ENCODE measurements at places on chromosomes 6 and 20.
A peak's percentile ranks its signal among the peaks of the same experiment; 100 is the strongest.

DNA sequence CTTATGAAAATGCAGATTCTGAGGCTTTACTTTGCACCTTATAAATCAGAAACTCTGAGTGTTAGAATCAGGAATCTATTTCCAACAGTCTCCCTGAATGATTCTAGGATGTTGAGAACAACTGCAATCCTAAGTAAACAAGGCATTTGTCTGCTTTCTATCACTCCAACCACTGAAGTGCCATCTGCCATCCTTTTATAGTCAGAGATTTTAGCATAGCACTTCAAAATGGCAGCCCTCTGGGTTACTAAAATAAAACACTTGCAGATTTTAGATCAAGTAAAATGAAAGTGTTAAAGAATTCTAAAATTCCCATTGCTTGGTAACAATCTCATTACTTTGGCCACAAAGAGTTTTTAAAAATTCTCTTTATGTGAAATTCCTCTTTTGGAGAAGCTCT, 258.9 kb downstream of the CD109 start:
- DNase-seq: no peak

DNA sequence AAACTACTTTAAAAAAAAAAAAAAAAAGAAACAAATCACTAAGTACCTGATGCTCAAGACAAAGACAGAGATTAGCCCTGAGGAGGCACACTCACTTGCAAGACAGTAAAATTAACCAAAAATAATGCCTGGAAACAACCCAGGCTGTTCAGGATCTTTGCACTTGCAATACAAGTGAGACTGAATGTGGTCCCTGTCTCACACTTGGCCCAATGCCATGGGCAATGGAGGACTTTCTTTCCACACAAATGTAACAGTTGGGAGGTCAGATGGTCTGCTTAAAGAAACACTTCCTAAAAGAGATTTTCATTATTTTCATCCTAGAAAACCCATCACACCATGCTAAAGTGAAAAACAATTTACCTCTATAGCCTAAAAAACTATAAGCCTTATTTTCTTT, 16.2 kb downstream of the STAU1 start:
- peak; percentile 25 for DNase-seq

GRCh38 chr6:133369773-133370272, 128.7 kb downstream of the EYA4 start:
- no peak for DNase-seq

DNA sequence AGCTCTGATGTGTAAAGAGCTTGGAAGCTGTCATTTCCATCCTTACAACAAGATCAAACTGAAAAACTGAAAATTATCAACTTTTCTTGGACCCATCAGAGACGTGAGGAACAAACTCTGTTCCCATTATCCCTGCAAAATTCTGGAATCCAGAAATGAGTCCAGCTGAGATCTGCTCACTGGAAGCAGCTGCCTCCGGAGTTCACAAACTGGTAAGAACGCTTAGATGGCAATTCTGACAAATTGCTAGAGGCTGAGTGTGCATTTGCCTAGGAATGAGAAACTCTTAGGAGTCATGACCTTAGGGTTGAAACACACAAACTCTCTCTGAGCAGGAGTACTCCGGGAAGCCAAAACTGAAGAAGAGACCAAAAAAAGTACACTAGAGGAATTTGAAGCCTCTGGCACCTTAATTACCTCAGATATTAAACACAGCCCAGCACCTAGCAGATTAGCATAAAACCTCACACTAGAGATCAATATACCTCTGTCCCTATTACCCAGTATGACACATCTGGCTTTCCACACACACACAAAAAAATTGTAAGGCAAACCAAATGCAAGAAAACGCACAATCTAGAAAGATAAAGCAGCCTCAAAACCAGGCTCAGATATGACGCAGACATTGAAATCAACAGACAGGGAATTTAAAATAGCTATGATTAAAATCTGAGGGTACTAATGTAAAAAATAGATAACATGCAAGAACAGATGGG, 233.5 kb upstream of the SGK1 start:
- DNase-seq: no peak

DNA sequence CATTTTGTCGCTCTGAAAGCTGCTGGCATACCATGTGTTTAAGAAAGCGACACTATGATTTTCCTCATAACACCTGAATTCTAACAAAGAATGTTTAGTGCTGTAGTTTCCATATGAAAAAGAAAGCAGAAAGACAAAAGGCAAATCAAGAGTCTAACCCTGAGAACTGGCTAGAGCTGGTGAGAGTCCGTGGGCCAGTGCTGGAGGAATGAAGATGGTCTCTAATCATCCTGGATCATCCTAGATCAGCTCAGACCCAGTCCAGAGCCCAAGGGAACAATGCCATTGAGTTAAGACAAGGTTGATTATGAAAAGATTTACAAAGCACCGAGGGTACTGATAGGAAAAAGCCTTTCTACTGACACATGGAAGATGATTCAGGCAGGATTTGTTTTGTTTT, 73.0 kb upstream of the MYLIP start:
- no peak for DNase-seq

- DNase-seq: no peak
Observed at GRCh38 chr20:47033665-47034064, 139.0 kb downstream of the EYA2 start.

GRCh38 chr6:107957308-107957908, 600 bp downstream of the SEC63 start:
- DNase-seq: peak; percentile 30

GRCh38 chr6:133809406-133809805, 79.5 kb upstream of the TCF21 start:
- DNase-seq: no peak

DNA sequence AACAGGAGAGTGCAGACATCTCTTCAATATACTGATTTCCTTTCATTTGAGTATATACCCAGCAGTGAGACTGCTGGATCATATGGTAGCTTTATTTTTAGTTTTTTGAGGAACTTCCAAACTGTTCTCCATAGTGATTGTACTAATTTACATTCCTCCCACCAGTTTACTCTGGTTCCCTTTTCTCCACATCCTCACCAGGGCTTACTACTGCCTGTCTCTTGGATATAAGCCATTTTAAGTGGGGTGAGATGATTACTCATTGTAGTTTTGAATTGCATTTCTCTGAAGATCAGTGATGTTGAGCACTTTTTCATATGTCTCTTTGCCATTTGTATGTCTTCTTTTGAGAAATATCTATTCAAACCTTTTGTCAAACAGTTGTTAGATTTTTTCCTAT, 64.9 kb upstream of the HMGCLL1 start:
- DNase-seq: no peak

- no peak for DNase-seq
Observed at GRCh38 chr6:11429577-11429976, 108.0 kb upstream of the TMEM170B start.

GRCh38 chr6:150915880-150916265, 50.4 kb downstream of the MTHFD1L start:
- DNase-seq: no peak

- no peak for DNase-seq
Observed at GRCh38 chr6:16240589-16241320, 2.4 kb downstream of the GMPR start.

DNA sequence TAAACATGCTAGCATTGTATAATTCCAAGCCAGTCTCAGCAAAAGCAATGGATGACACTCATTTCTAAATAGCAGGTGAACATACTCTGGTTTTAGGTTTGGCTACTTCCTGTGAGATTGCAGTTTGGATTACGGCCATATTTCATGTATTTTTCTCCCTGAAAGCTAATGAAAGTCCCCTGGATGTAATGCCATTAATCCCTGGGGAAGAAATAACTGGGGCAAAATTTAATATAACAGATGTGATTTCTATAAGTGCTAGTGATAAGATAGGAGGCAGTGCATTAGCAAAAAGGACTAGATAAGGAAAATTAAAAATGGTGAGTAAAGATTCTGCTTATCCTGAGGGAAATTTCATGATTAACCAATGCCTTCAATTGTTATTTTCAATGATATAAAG, 238.2 kb downstream of the ADGRB3 start:
- no peak for DNase-seq

GRCh38 chr20:45967551-45968080, 4.4 kb downstream of the ZNF335 start:
- no peak for DNase-seq

DNA sequence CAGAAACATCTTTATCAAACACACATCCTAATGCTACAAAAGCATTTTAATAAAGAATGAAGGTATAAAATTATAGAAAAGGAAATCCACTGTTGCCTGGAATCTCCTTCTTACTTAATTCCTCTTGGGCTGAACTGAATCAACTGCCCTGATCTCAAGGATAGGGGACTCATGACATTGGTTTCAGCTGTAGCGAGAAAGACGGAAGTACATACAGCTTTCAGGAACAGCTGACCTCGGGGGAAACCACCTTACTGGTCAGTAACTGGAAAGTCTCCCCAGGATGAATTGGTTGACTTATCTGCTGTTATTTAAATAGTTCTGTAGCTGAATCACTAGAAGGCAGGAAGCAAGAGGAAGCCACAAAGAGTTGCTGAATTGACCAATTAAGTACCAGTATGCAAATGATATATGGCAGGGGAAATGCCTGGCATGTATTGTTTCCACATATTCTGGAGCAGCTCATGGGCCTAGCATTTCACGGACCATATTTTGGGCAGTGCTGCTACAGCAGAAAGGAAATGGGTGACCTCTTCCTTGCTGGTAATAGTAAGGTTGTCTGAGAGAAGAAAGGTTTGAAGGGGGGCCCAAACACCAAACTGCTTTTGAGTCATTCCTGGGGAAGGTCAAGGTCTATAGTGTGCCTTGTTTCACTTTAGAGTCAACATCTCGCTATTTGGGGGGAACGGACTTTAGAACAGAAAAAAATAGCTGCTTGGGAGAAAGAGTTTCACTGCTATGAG, 43.7 kb upstream of the MAP7 start:
- DNase-seq: no peak

GRCh38 chr6:149646599-149646998, 1.9 kb downstream of the KATNA1 start:
- no peak for DNase-seq

- DNase-seq: peak; percentile 77
Observed at GRCh38 chr20:49851231-49851705, 38.6 kb downstream of the SLC9A8 start.

DNA sequence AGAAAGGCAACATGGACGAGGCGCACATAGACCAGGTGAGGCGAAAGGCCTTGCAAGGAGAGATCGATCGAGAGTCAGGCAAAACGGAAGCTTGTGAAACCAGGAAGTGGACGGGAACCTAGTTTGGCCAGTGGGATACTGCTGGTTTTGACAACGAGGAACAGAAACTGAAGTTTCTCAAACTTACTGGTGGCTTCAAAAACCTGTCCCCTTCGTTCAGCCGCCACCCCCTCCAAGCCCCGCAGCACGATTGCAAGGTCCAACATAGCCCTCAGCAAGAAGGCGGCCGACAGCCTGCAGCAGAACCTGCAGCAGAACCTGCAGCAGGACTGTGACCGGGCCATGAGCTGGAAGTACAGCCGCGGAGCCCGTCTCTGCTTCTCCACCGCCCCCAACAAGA, 238.0 kb downstream of the KHDC1L start:
- DNase-seq: no peak

- no peak for DNase-seq
Observed at GRCh38 chr20:25626779-25627178, 3.0 kb upstream of the NANP start.

- no peak for DNase-seq
Observed at GRCh38 chr6:20286968-20287565, 74.8 kb upstream of the MBOAT1 start.

GRCh38 chr20:1087311-1087905, 31.0 kb upstream of the PSMF1 start:
- no peak for DNase-seq

- DNase-seq: no peak
Observed at GRCh38 chr6:15487262-15487661, 175.6 kb downstream of the DTNBP1 start.

DNA sequence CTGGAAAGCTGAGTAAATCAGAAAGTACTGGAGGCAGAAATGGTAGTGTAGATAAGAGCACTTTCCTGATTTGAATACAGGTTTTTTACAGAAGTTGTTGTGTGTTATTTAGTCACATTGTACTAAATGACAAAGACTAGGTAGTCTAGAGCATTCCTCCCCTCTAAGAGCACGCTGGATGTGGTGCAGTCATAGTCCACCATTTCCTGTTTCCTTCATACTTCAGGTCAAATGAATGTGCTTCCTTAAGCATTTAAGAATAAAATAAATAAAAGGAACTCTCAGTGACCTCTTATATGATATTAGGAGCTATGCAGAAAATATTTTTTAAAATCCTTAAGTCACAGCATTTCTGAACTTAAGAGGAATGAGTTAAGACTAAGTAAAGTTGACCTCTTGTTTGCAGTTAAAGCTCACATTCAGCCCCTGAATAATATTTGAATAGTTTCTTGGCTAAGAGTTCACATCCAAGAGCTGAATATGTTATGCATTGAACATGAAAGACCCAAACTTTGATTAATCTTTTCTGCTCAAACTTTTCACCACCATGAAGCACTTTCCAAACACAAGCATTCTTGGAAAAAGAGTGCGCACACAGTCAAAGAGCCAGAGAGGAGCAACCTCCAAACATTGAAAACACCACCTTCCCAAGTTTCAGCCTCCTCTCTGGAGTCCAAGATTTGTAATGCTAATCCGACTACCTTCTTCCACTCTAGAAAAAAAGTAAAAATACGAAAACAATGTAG, 53.4 kb upstream of the TMEM30A start:
- no peak for DNase-seq

DNA sequence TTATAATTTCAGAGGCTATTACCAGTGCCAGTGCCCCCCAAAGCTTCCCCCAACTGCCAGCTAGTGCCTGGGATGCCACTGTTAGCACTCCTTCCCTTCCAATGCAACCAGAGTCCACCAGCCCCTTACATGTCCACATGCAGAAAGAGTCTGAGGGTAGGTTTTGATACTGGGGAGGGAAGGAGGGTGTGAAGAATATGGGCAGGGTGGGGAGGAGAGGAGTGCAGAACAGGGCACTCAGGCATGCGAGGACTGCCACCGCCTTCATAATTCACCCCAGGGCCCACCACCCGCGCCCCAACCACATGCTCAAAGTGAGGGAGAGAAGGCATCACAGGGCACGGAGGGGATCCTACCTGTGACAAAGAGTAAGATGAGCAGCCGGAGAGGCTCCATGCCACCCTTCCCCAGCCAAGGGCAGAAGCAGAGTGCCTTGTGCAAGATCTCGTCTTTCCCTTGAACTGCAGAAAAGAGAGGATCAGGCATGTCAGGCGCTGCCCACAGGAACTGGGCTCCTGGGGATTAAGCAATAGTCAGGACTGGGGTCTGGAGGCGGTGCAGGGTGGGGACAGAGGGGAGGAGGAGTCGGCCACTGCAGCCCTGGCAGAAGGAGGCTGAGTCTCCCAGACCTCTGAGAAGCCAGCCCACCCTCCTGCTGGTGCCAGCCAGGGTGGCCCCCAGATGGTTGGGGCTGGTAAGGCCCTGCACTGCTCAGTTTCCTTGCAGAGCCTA, at the start of gene TREM2:
TSS of gene TREM2 (minus strand) at position 430 of the 732 bp plus-strand sequence. CDS start at position 396, 34 bp downstream.
- DNase-seq: no peak

GRCh38 chr6:37182736-37183590, 13.0 kb downstream of the PIM1 start:
- peak; percentile 19 for DNase-seq

Measured in midbrain (tissue), 1 donor.